ENCODE measurements at places on chromosomes 6 and 20.
A peak's percentile ranks its signal among the peaks of the same experiment; 100 is the strongest.

GRCh38 chr6:47545223-47545622, 67.6 kb downstream of the CD2AP start:
- H3K27me3 ChIP-seq = no peaks in the 10 kb centered on the region
- H3K27ac ChIP-seq = no peak overlapping the region
- no peak overlapping the region for H3K4me3 ChIP-seq
- no peaks in the 10 kb centered on the region for H3K4me1 ChIP-seq

DNA sequence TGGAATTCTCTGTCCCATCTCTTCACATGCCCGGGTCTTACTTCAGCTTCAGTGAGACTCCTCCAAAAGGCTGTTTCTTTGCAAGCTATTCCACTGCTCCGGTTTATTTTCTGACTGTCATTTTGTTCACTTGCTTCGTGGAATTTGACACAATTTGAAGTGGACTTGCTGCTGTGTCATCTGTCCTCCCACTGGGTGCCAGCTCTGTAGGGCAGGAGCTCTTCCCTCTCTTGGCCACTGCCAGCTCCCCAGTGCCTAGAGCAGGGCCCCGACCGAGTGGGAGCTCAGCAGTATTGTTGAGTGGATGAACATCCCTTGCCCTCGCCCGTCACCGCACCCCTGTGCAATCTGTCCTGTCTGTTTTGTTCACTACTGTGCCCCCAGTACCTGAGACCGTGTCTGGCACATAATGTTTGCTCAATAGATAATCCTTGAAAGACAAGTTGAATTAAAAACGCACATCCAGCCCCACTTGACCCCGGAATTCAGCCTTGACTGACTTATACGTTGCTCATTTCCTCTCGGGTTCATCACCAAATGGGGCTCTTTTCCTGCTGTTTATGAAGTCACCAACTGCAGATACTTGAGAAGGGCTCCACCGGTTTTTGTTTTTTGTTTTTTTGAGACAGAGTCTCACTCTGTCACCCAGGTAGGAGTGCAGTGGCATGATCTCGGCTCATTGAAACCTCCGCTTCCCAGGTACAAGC, 170.3 kb upstream of the KCNG1 start:
- H3K36me3 ChIP-seq = no peaks in the 10 kb centered on the region
- no peaks in the 10 kb centered on the region for H3K27me3 ChIP-seq
- H3K4me3 ChIP-seq = no peak overlapping the region

- no peak for DNase-seq
- H3K4me3 ChIP-seq = no peak overlapping the region
- no peaks in the 10 kb centered on the region for H3K4me1 ChIP-seq
- H3K27me3 ChIP-seq = no peaks in the 10 kb centered on the region
Measured at GRCh38 chr20:48630342-48631075, 197.3 kb downstream of the PREX1 start.

- no peak overlapping the region for H3K27ac ChIP-seq
- no peak for DNase-seq
- no peak overlapping the region for H3K4me3 ChIP-seq
- no peaks in the 10 kb centered on the region for H3K36me3 ChIP-seq
- no peaks in the 10 kb centered on the region for H3K4me1 ChIP-seq
Measured at GRCh38 chr6:36241728-36242127, 28.1 kb upstream of the PNPLA1 start.

DNA sequence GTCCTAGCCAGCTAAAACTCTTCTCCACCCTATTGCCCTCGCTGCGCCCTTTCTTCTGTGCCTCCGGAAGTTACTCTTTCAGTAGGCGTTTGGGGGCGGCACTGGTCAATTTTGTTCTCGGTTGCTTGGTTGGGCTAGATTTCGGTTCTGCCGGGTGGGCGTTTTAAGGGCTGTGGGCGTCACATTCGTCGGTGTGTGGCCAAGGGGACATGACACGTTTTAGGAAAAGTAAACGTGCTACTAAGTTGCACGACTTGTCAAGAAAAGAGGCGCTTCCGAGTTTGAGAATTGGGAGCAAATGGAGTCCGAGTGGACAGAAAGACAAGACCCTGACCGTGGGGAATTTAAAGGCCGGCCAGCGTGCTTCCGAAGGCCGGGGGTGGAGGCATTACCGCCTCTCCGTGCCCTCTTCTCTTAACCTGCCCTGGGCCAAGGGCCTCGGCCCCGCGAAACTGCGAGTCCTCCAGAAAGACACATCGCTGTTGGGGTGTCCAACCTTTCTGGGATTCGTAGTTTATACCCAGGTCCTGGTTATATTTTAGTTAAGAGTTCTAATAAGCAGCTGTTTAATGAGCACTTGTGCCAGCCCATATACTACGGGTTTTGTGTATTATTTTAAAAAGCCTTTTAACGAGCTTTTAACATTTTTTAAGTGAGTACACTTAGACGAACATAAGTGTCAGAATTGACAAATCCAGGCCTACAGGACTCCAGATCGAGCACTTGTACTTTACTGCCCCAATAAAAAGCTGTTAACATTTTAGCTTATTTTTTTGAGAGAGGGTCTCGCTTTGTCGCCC, 664 bp upstream of the BAG6 start:
- H3K27me3 ChIP-seq = no peaks in the 10 kb centered on the region
- peak overlapping the region; percentile 97 for H3K27ac ChIP-seq
- peaks cover 7% of the 10 kb centered on the region for H3K4me1 ChIP-seq
- peak overlapping the region; percentile 85 for H3K4me3 ChIP-seq

DNA sequence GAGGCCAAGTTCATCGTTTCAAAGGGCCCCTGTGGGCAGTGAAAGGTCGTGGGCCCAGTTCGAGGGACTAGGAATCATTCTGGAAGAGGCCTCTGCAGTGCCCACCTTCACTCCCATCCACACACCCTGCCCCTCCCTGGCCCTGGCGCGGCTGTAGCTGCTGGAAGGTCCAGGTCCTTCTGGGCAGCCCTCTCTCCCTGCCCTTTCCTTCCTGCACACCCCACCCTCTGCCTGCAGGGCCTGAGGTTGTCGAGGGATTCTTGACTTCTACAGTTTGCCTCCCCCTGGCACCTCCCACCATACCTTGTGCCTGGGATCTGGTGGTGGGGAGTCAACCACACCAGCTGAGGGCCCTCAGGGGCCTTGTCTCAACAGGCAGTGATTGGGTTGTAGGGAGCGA, 4.5 kb upstream of the MYT1 start:
- peaks cover 2% of the 10 kb centered on the region for H3K27me3 ChIP-seq
- H3K27ac ChIP-seq = no peak overlapping the region
- DNase-seq = no peak
- no peaks in the 10 kb centered on the region for H3K4me1 ChIP-seq

DNA sequence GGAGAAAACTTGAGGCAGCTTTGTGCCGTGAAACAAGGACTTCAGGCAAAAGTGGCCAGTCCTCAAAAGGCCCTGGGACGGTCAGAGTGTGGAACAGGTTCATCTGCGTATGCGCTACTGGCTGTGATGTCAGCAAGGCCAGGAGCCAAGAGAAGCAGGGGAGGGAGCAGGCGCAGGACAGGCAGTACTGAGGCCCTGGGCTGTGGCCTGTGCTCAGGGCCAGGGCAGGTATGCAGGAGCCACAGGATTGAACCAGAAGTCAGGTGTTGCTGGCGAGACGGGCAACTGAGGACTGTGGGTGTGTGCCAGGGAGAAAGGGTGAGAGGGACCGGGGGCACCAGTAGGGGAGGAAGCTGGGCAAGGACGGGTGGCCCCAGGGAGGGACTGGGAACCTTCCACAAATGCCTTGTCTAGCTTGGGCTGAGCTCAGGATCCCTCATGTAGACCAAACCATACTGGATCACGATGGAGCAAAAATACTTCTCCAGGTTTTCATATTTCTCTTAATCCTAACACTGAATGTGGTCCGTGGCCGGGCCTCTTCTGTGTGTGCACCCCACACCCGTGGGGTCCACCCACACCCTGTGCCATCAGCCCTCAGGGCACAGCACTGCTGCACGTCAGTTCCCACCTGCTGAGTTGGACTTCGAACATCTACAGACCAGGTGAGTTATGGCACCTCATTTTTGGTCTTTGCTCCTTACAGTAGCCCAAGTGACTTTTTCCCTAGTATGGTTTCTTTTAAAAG, 46.9 kb downstream of the GINS1 start:
- no peak for DNase-seq
- no peaks in the 10 kb centered on the region for H3K27me3 ChIP-seq
- H3K36me3 ChIP-seq = peaks cover 4% of the 10 kb centered on the region
- H3K4me3 ChIP-seq = no peak overlapping the region
- no peak overlapping the region for H3K27ac ChIP-seq
- no peaks in the 10 kb centered on the region for H3K4me1 ChIP-seq

DNA sequence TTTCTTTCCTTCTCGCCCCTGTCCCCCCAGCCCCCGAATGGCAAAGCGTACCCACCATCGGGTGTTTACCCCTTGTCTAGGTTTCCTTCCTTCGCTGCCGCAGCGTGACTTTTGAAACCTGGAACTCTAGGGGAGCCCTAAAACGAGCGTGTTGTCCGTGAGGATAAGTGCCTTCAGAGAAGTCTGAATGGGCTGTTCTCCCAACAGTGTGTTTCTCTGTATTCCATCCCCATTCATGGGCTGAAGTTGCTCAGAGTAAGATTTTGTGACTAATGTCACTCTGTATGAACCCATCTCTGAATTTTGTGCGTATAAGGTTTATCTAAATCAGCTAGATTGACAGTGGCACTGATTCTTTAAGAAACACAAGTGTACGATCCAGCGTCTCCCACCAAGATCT, 949 bp downstream of the MACROD2 start:
- no peaks in the 10 kb centered on the region for H3K4me1 ChIP-seq
- no peaks in the 10 kb centered on the region for H3K27me3 ChIP-seq
- peak overlapping the region; percentile 83 for H3K4me3 ChIP-seq

DNA sequence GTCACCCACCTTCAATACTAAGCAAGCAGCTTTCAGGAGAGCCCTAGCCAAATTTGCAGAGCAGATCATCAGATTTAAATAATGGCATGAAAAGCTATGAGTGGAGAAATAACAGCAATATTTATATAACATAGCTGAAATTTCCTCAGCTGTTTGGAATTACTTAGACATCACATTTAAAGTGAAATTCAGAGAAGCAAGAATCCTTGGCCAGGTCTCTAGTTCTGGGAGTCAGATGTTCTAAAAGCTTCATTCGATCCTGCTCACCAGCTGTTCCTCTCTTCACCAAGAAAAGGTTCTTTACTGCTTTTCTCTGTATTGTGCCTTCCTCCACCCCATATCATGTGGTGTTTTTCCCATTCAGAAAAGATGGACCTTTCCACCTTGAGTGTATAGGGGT, 152.3 kb upstream of the JAG1 start:
- H3K36me3 ChIP-seq = no peaks in the 10 kb centered on the region
- no peaks in the 10 kb centered on the region for H3K4me1 ChIP-seq
- DNase-seq = no peak
- no peak overlapping the region for H3K27ac ChIP-seq

GRCh38 chr20:33744181-33744580, 12.4 kb downstream of the ZNF341 start:
- no peaks in the 10 kb centered on the region for H3K27me3 ChIP-seq
- no peak overlapping the region for H3K4me3 ChIP-seq
- no peak overlapping the region for H3K27ac ChIP-seq
- H3K4me1 ChIP-seq = no peaks in the 10 kb centered on the region
- no peaks in the 10 kb centered on the region for H3K36me3 ChIP-seq

- H3K27me3 ChIP-seq = peaks cover 75% of the 10 kb centered on the region
- H3K4me3 ChIP-seq = peak overlapping the region; percentile 39
- no peak overlapping the region for H3K27ac ChIP-seq
- H3K36me3 ChIP-seq = no peaks in the 10 kb centered on the region
- no peak for DNase-seq
Measured at GRCh38 chr20:21505810-21506530, 7.9 kb downstream of the NKX2-2 start.

DNA sequence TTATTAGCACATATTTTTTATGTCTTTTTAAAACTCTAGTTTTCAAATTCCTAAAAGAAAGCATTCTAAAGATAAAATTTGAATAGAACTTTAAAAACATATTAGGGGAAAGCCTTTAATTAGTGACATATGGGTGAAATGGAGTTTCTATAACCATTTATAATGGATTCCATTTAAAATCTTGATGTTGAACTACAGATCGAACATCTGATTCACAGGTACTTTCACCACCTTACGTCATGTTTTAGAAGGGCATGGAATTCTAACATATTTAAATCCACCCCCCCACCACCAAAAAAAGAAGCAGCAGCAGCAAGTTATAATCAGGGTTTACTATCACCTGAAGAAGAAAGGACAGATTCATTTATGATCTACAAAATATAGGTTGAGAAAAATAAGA, 298.4 kb downstream of the SMOC2 start:
- H3K4me3 ChIP-seq = no peak overlapping the region
- no peak overlapping the region for H3K27ac ChIP-seq
- H3K27me3 ChIP-seq = no peaks in the 10 kb centered on the region
- H3K36me3 ChIP-seq = no peaks in the 10 kb centered on the region
- H3K4me1 ChIP-seq = no peaks in the 10 kb centered on the region
- no peak for DNase-seq

- H3K36me3 ChIP-seq = no peaks in the 10 kb centered on the region
- no peaks in the 10 kb centered on the region for H3K4me1 ChIP-seq
- H3K4me3 ChIP-seq = no peak overlapping the region
- no peak for DNase-seq
Measured at GRCh38 chr20:17636523-17637412, 45.3 kb downstream of the RRBP1 start.

- no peaks in the 10 kb centered on the region for H3K4me1 ChIP-seq
- DNase-seq = no peak
- no peak overlapping the region for H3K27ac ChIP-seq
- H3K4me3 ChIP-seq = no peak overlapping the region
- no peaks in the 10 kb centered on the region for H3K36me3 ChIP-seq
Measured at GRCh38 chr6:166379800-166380199, 2.9 kb downstream of the MPC1 start.

- H3K4me1 ChIP-seq = no peaks in the 10 kb centered on the region
- no peaks in the 10 kb centered on the region for H3K27me3 ChIP-seq
- no peak overlapping the region for H3K4me3 ChIP-seq
- no peak overlapping the region for H3K27ac ChIP-seq
Measured at GRCh38 chr6:127464881-127465459, 5.8 kb upstream of the KIAA0408 start.

- no peaks in the 10 kb centered on the region for H3K27me3 ChIP-seq
- no peaks in the 10 kb centered on the region for H3K36me3 ChIP-seq
- no peak overlapping the region for H3K4me3 ChIP-seq
- no peaks in the 10 kb centered on the region for H3K4me1 ChIP-seq
- no peak for DNase-seq
Measured at GRCh38 chr20:18090044-18090443, 32.3 kb upstream of the OVOL2 start.

GRCh38 chr20:32603046-32603726, 18.1 kb upstream of the NOL4L start:
- no peak for DNase-seq
- no peaks in the 10 kb centered on the region for H3K27me3 ChIP-seq
- H3K4me3 ChIP-seq = no peak overlapping the region
- no peaks in the 10 kb centered on the region for H3K36me3 ChIP-seq
- no peak overlapping the region for H3K27ac ChIP-seq

- H3K4me3 ChIP-seq = no peak overlapping the region
- H3K27me3 ChIP-seq = no peaks in the 10 kb centered on the region
- no peaks in the 10 kb centered on the region for H3K4me1 ChIP-seq
- no peaks in the 10 kb centered on the region for H3K36me3 ChIP-seq
Measured at GRCh38 chr6:122007339-122007738, 392.1 kb upstream of the HSF2 start.

DNA sequence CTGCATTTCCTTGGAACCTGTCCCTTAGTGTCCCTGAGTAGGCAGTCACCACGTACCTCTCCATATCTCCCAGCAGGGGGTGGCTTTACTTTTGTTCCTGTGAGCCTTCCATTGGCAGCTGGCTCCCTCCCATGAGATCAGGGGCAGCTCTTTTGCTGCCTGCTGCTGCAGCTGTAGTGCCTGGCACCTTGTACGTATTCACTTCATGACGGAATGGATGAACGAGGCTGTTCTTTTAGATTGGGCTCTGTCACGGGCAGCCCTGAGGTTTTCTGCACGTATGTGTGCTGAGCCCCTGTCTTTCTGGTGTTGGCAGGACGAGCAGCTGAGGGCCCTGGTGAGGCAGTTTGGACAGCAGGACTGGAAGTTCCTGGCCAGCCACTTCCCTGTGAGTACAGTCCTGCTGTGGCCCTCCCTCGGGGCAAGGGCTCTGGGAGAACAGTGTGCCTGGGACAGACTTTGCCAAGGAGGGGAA, 14.6 kb downstream of the MYBL2 start:
- H3K4me3 ChIP-seq = no peak overlapping the region
- no peak overlapping the region for H3K27ac ChIP-seq
- no peak for DNase-seq
- H3K36me3 ChIP-seq = no peaks in the 10 kb centered on the region

All from breast epithelium (tissue), 4 donors.